ENCODE measurements at places on chromosomes 16 and 17.

DNA sequence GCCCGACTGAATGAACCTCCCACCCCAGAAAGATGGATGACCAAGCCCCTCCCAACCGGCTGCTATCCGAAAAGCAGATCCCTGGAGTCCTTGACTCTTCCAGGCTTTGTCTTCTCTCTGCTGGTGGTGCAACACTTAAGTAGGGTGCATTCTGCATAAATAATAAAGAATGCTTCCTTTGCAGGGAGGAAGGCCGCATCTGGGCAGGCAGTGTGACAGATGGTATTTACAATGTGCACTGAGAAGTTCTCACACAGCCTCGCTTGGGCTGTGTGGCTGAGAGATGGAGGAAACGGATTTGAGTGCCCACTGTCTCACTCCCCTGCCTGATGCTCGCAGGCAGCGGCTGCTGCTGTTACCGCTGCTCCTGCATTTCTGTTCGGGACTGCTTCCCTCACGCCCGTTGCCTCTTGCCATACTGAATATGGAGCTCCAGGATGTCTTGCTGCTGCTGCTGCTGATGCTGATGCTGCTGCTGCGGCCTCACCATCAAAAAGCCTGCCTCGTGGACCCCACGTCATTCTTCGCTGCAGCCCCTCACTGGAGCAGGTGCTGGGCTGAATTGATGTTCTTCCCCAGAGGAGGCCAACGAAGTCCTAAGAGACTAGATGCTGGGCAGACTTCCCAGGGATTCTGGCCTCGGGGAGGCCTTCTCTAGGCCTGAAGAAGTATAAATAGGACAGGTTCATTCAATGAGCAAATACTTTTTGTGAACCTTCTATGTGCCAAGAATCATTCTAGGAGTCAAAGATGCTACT lies 7.1 kb upstream of the RHBDL3 start:
- no peak for DNase-seq

DNA sequence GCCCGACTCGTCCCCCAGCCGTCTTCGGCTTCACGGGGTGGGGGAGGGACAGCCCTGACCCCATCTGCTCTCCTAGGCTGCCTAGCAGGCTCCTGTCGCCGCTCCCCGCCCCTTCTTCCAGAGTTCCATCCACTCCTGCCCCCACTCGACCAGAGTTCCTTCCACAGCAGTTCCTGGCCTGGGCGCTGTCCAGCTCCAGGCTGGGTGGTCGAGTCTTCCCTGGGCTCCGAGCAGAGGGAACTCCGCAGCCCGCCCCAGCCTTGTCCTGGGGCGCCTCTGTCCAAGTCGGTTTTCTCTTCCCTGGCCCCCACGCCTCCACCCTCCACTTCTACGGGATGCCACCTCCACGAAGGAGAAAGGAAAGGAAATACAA lies 1.4 kb downstream of the PYY start:
- no peak for DNase-seq

GRCh38 chr16:50837324-50837723 lies 95.4 kb downstream of the CYLD start:
- no peak for DNase-seq

- no peak for DNase-seq
Measured at GRCh38 chr17:66420961-66421371, 118.6 kb downstream of the PRKCA start.

- no peak for DNase-seq
Measured at GRCh38 chr16:55146966-55147365, 177.0 kb upstream of the IRX6 start.

DNA sequence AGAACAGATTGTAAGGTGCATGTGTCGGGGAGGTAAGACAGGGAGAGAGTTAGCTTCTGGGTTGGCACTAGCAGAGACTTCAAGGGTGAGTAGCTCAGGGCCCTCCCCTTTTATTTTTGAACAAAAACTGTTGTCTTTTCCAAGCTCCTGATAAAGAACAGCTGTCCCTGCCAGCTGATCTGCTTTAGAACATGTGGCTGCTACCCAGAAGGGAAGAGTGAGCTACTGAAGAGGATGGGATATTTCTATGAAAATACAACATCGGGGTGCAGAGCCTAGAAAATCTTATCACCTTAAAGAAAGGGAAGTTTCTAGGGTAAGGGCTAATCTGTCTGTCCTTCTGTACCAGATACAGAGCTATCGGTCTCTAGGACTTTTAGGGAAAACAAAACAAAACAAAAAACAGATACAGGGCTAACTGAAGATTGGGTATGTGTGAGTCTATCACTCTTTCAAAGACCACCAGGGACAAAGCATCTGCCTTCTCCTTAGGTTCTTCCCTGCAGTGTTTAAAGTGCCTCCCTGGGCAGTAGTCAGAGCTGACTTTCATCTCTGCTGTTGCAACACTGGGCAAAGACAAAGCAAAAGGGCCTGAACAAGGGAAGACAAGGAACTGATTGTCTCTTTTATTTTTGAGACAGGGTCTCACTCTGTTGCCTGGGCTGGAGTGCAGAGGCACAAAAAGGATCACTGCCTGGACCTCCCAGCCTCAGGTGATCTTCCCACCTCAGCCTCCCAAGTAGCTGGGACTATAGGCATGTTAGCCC lies 5.0 kb upstream of the DHRS13 start:
- DNase-seq: no peak

- DNase-seq: no peak
Measured at GRCh38 chr16:85912211-85912974, 13.4 kb downstream of the IRF8 start.

GRCh38 chr16:71629278-71630016 lies 3.5 kb downstream of the MARVELD3 start:
- no peak for DNase-seq

- no peak for DNase-seq
Measured at GRCh38 chr17:65371702-65372101, 189.7 kb downstream of the AXIN2 start.
